Stimulated activated CD4-positive, alpha-beta T cell treated with anti-CD3 and anti-CD28 coated beads, Interleukin-12 subunit alpha, Interleukin-12 subunit beta, amount 100 ng/mL, for 24 hours (primary cell): ENCODE measurements at places on chromosomes 5 and 9.

- no peak for DNase-seq
Observed at GRCh38 chr5:31382051-31382878, 149.6 kb downstream of the DROSHA start.

DNA sequence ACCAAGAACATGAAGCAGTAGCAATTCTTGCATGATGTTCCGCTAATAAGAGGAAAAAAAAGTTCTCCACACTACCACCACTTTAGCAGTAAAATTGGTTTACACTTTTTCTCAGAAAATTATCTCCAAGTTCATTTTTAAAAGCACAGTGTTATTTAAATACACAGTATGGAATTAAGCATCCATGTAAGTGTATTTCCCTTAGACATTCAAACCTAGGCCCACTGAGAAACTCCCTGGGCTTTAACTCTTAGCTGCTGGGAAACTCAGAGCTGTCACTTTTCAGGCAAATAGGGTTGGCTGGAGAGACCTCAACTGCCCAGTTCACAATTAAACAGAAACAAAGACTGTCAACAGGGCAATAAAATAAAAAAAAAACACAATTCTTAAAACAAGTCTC is 2.7 kb downstream of the GNAQ start:
- DNase-seq: no peak

DNA sequence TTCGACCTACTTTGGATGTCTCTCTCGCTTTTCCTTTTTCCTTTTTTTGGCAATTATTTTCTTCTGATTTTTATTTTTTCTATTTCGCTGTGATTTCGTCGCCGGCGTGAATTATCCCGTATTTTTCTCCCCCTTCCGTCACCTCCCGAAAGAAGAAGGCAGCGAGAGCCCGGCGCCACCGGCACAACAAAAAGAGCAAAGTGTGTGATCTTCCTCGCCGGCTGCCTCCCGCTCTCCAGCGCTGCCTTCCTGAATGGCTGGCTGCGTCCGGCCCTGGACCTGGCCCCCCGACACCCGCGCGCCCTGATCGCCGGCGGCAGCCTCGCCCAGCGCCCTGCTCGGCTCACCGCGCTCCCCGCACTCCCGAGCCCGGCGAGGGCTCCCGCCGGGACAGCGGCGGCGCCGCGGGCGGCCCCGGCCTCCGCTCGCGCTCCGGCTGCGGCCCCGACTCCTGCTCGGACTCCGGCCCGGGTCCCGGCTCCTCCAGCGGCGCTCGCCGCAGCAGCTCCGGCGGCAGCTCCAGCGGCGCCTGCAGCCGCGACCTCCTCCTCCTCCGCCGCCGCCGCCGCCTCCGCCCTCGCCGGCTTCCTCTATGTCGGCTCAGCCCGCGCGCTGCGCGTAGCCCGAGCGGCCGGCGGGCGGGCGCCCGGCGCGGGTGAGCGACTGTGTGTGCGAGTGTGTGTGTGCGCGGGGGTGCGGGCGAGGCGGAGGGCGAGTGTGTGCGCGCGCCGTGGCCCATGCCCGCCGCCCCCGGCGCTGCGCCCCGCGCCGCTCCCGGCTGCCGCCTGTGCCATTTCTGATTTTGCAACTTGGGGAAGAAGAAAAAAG is 960 bp downstream of the NR2F1 start:
- DNase-seq: no peak

- no peak for DNase-seq
Observed at GRCh38 chr5:87886164-87886563, 382.5 kb downstream of the TMEM161B start.

DNA sequence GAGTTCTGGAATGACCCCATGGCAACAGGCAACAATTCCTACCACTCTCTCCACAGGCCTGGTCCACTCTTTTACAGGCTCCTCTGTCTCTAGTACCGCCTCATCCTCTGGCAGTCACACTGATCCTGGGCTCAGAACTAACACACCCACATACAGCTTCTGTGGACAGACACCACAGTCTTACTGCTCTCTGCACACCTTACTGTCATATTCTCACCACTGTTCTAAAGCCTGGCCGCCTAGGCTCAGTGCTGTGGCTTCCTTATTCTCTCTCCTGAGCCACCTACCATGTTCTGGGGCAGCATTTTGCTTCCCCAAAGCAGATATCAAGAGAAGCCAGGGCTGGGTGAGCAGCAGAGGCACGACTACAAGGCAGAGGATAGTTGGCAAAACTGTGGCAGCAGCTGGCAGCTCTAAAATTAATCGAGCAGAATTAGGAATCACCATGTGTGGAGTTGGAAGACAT is 14.8 kb downstream of the REEP5 start:
- no peak for DNase-seq

DNA sequence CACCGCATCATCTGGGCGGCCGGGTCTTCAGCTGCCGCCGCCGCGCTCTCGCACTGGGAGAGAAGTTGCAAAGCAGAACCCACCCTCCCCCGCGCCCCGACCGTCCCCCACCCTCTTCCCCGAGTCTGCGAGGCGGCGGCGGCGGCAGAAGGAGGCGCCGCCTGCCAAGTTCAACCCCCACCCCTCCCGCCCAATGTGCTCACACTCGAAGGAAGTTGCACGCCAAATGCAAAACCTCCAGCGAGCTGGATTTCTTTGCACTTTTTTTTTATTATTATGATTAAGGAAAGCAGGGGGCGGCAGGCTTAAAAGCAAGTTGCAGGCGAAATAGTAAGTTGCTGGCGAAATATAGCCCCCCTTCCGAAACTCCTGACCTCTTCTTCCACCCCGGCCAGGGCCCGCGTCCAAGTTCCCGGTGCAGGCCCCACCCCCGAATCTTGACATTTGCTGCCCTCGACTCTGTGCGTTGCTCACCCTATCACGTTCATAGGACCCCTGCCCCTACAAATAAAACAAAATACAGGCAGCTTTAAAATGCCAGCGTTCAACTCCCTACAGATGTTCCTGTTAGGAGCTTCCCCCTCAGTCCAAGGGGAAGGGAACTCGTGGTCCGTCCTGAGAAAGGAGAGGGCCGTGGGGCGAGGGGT is 1.1 kb upstream of the NR3C1 start:
- peak; percentile 58 for DNase-seq

DNA sequence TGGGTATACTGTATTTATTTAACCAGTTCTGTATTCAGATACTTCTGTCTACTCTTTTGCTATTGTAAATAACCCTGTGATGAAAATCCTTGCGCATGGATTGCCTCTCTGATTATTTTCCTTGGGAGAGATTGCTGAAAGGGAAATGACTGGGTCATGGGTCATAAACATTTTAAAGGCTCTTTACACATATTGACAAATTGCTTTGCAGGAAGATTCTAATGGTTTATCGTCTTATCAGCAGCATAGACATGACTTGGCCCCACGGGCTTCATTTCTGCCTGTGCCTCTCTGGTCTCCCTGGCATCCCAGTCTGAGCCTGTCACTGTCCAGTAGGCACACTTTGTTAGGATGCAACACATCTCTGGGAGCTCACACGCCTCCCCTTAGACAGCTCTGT is 52.3 kb downstream of the RGS3 start:
- no peak for DNase-seq

DNA sequence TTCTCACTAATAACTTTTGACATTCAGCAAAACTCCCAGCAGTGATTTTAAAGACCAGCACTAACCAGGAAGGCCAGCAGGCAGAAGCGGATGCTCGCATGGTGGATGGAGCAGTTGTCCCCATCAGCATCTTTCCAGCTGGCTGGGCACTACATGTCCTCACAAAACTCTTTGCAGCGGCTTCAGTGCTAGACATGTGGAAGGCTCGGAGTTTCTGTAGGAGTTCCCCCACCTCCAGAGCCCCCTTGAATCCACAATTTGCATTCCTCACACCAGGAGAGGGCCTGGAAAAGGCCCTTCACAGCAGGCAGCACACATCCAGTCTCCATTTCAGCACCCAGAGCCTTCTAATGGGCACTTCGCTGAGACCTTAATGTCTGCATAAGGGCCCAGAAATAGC is 85.6 kb downstream of the APTX start:
- DNase-seq: no peak

GRCh38 chr5:179296150-179296821 is 49.0 kb downstream of the ADAMTS2 start:
- no peak for DNase-seq

DNA sequence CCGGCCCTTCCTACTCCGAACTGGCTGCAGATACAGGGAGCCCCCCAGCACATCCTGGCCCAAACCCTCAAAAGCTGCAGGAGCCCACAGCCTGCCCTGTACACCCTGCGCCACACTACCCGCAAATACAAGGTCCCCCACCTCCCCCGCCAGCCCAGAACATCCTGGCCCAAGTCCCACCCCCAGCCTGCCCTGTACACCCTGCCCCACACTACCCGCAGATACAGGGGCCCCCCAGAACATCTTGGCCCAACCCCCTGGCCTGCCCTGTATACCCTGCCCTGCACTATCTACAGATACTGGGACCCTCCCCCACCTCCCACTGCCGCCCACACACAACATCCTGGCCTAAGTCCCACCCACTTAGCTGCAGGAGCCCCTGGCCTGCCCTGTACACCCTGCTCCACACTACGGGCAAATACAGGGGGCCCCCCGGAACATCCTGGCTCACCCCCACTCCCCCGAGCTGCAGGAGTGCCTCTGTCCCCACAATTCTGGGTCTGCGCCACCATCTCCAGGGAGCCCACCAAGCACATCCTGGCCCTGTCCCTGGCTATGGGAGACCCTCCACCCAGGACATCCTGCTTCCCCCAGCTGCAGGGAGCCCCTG is 8.3 kb downstream of the LPCAT1 start:
- DNase-seq: no peak

DNA sequence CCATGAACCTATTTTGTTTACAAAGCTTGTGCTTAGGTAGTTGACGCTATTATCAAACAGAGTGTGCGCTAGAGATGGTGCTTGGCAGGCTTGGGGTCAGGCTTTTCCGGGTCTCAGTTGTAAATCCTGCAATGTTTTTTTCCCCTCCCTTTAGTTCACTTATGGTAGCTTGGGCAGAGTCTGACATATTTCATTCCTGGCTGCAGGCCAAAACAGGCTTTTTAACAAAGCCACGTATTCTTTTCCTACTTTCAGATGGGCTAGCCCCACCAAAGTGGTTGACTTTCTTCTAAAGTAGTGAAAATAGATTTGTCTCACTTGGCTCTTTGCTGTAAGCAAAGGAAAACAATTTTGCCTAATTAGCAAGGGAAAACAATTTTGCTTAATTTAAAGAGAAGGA is 58.0 kb upstream of the FBN2 start:
- DNase-seq: no peak
